ENCODE measurements at places on chromosomes 5 and 9.

- DNase-seq, result no peak
These were observed 654.2 kb downstream of the TLE1 start for GRCh38 chr9:81035171-81035570.

DNA sequence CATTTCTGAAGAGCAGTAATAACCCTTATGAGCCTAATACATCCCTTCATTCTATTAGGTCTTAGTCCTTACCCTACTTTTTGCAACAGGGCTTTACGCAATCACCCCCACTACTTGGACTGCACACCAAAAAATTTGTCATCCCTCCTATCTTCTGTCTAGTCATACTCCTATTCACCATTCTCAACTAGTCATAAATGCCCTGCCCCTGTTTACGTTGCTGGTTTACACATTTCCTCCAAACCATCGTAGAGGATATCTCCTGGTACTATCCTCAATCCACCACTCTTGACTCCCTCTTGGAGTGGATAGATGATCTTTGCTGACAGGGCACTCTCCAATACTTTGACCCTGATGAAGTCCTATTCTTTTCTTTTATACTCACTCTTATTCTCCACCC lies 98.2 kb upstream of the CCNG1 start:
- DNase-seq, result no peak

- no peak for DNase-seq
These were observed 96.1 kb downstream of the C9orf152 start for GRCh38 chr9:110111868-110112267.

DNA sequence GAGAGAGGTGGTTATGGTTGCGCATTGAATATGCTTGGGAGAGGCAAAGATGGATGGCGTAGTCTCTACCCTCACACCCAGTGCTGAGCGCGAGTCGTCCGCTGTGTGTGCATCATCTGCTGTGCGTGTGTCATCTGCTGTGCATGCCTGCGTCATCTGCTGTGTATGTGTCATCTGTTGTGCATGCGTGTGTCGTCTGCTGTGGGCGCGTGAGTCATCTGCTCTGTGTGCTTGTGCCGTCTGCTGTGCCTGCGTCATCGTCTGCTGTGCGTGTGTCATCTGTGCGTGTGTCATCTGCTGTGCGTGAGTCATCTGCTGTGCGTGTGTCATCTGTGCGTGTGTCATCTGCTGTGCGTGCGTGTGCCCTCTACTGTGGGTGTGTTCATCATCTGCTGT lies 68.0 kb upstream of the IRX4 start:
- no peak for DNase-seq

GRCh38 chr5:21212026-21212425 lies 1224.0 kb upstream of the CDH18 start:
- no peak for DNase-seq

- DNase-seq, result no peak
These were observed 70.7 kb downstream of the GCNT1 start for GRCh38 chr9:76529653-76530052.

All from stimulated activated CD4-positive, alpha-beta T cell treated with anti-CD3 and anti-CD28 coated beads, Interleukin-12 subunit alpha, Interleukin-12 subunit beta, amount 100 ng/mL, for 4 hours (primary cell).